ENCODE measurements at places on chromosomes 5 and 9.

DNA sequence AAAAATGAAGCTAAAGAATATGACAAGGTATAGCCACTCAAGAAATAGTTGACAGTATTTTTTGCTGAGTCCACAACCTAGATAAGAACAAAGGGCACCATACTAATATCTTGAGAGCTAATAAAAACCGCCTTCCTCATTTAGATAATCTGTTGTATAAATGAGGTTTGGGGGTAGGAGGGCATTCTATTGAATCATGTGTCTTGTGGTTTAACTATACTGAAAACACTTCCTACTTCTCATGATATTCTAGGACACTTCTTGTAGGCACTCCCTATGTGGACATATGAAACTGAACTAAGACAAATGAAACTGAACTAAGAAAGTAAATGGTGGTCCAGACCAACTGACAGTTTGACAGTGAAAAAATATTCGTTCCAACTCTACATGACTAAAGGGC is 1268.5 kb upstream of the C9orf72 start:
- DNase-seq = no peak

- DNase-seq = peak; percentile 78
Observed at GRCh38 chr5:142925795-142926194, 155.6 kb downstream of the ARHGAP26 start.

DNA sequence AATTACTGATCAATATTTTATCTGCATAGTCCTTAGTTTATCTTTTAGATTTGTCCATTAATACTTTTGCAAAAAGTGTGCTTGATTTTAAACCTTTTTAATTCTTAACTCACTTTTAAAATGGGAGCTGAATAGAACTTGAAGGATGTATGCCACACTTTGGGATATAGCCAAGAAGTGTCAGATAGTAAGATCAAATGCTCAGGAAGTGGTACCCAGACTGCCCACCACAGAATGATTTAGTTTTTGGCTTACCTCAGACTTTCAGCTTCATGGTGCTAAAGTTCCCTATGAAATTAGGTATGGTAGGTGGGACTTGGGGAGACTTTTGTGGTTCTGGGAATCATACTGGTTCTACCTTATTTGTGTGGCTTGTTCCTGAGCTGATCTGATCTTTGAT is 14.7 kb downstream of the FOCAD start:
- peak; percentile 2 for DNase-seq

DNA sequence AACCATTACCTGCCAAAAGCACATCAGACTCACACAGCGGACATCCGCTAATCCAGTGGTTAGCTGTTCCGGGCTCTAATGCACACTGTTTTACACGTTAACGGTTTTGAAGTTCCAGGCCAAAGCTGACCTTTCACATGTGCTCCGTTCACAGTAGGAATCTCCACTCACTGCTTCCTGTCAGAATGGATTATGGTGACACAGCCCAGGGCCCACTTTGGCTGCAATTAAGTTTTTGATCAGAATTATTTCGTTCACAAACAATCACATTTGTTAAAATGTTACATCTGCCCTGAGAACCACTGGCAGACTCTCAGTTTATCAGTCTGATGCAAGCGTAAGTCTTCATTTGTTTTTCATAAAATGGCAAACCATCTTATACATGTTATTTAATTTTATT is 30.2 kb upstream of the CATSPER3 start:
- DNase-seq = no peak

DNA sequence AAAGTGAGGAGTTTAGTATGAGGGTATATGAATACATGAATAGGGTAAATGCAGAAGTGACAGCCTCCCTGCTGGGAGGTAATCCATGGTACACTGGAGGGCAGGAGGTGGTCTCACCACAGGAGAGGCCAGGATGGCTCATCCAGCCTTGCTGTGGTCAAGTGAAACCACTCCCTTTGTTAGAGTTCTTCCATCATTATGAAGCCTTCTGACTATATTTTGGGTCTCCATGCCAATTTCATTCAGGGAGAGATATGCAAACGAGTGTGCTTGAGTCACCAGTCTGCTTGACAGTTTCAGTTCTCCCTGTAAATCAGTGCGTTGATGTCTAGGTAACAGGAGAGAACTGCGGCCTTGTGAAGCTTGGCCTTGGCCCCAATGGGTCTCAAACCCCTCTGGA is 16.4 kb downstream of the PPP3R2 start:
- DNase-seq = peak; percentile 85

All from astrocyte of the hippocampus (primary cell).